ENCODE measurements at places on chromosomes 5 and 9.

- DNase-seq: no peak
These were observed 143.4 kb downstream of the MACROH2A1 start for GRCh38 chr5:135255461-135256178.

DNA sequence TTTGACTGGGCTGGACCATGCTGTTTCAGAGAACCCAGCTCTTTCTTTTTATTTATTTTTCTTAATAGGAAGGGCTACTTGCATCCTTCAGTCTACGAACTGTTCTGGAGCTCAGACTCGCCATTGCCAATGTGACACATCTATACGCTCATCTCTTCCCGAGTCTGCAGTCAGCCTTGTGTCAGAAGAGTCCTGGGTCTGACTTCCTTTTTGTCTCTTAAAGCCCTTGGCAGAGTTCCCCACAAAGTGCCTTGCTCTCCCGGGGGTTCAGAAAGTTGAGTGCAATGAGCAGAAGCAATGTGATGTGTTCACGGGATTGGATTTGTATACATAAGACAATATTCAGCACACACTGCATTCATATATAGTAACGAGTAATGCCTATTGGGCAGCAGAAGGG is 140.4 kb downstream of the ATPSCKMT start:
- DNase-seq: no peak

GRCh38 chr9:126669108-126669507 is 55.4 kb downstream of the LMX1B start:
- no peak for DNase-seq

GRCh38 chr5:168865968-168866367 is 286.8 kb upstream of the PANK3 start:
- no peak for DNase-seq

DNA sequence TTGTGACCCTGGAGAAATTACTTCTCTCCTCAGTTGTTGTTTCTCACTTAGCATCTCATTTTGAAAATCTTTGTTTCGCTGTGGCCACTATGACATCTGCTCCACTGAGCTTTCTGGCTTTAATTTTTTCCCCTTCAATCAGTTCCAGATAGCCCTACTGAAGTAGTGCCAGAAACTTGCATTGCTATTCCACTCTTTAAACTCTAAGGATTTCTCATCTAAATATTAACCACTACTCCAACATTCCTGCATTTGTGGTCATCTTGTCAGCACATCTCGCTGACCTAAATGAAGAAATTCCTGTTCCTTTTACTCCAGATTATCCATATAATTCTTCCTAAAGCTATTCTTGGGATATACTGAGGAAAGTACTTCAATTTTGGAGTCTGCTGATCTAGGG is 15.3 kb upstream of the NOL6 start:
- DNase-seq: peak; percentile 76

- peak; percentile 82 for DNase-seq
These were observed 4.0 kb upstream of the CDK5RAP2 start for GRCh38 chr9:120583958-120584369.

- DNase-seq: no peak
These were observed 117.8 kb upstream of the SPIN1 start for GRCh38 chr9:88270413-88270812.

- no peak for DNase-seq
These were observed 4.1 kb upstream of the OLFM1 start for GRCh38 chr9:135083241-135083810.

DNA sequence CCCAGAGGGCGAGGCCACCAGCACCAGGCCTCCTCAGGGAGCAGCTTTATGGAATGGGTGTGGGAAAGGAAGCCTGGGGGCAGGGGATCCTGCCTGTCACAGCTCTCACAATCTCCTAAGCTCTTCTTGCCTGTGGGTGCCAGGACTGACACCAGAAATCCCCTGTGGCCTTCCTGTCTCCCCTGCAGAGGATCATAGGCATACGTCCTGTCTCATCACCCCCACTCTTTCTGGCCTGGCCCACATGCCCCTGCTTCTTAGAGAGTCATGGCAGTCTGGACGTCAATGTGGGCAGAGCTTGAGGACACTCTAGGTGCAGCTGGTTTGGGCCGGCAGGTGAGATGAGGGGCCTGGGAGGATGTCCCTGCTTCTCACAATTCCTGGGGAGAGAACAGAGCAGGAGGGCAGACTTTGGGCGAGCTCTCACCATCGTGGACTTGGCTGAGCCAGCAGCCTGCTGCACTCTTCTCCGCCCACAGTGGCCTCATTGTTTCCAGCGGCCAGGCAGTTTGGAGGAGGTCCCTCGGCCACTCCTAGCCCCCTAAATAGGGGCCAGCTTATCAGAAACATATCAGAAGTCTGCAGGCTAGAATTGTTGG is 67.3 kb upstream of the ZFR start:
- DNase-seq: no peak

- DNase-seq: peak; percentile 89
These were observed 92.3 kb upstream of the FANCC start for GRCh38 chr9:95409650-95410426.

DNA sequence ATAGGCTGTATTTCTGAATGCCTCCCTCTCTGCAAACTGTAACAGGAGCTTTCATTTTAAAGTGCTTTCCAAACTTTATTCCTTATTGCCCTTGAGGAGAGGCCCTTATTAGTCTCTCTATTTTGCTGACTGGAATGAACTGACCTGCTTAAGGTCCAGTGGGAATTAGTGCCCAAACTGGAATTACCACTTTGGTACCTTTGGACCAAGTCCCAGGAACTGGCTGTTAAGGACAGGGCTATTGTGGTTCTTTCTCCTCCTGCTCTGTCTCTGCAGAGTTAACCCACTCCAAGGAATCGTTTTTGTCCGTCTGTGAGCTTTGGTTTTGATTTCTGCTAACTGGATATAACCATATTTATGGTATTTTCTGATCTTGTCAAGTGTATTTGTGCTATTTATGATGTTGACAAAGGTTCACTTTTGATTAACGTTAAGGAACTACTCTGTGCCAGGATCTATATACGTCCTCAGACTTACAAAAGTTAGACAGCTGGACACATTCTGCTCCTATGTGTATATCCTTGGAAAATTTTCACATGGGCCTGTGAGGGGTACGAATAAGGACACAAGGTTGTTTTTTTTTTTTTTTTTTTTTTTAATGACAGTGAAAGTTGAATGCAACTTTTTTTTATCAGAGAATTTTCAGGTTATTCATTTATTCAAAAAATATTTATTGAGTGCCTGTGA is 189.1 kb upstream of the ANKRD55 start:
- no peak for DNase-seq

DNA sequence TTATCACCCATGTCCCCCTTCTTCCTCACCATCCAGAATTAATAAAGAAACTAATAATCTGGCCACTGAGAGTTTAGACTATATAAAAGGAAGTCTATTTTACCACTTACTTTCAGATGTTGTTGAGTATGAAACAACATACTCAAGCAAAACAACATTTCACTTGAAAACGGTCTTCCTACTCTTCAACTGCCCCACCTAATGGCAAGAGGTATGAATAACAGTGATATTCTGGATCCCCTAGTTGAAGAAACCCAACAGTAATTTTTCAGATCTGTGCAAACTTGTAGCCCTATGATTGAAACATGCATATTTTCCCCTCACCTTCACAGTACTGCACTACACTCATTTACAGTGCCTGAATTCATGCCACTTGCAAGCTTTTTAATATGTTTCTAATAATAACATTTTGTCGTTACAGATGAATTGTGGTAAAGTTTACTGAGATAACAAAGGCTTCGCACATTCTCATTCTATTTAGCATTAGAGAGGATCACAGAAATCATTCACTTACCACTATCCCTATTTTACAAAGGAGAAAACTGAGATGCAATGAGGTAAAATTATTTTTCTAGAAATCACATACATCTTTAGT is 267.9 kb upstream of the PDE4D start:
- DNase-seq: peak; percentile 41

DNA sequence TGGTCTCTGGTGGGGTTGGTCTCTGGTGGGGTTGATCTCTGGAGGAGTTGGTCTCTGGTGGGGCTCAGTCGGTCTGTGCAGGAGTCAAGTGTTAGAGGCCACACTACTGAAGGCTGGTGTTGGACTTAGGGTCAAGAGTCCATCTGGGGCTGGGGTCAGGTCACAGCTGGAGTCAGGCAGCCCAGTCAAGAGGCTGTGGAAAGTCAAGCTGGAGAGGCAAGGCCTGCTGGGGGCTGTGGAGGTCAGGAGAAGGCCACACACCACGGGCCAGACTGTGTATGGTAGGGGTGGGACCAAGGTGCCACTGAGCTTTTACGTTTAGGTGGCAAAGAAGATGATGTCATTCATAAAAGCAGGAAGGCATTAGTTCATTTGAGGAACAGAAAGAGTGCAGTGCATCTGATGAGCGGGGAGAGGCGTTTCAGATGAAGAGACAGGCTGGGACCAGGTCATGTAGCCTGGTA is 16.7 kb upstream of the CD74 start:
- DNase-seq: no peak

DNA sequence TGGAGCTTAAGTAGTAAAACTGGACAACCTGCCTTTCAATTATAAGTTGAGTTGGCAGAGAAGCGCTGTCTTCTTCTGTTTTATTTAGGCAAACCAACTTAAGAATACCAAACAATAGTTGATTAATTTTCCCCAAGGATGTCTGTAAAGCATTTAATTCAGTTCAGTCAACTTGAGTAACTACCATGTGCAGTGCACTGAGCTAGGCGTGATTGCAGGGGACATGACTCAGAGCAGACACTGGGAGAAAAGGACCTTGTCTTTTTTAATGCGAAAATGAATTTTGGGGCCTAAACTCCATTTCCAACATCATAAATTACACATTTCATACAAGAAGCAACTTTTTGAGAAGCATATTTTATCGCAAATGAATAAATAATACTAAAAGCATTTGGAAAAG is 66.3 kb downstream of the FBXL7 start:
- DNase-seq: peak; percentile 44

Measured in fibroblast of mammary gland (primary cell).